ENCODE measurements at places on chromosomes 16 and 17.

- no peaks in the 10 kb centered on the region for H3K36me3 ChIP-seq
- no peak overlapping the region for H3K27ac ChIP-seq
- DNase-seq: no peak
- H3K27me3 ChIP-seq: peaks cover 12% of the 10 kb centered on the region
- H3K4me1 ChIP-seq: no peaks in the 10 kb centered on the region
- no peak overlapping the region for H3K4me3 ChIP-seq
Measured at GRCh38 chr16:23704772-23705516, 8.1 kb downstream of the ERN2 start.

- peak overlapping the region; percentile 100 for H3K27ac ChIP-seq
- H3K4me3 ChIP-seq: peak overlapping the region; percentile 97
- H3K4me1 ChIP-seq: peaks cover 64% of the 10 kb centered on the region
- H3K27me3 ChIP-seq: no peaks in the 10 kb centered on the region
- H3K36me3 ChIP-seq: peaks cover 63% of the 10 kb centered on the region
Measured at GRCh38 chr17:45223539-45224528, 2.1 kb downstream of the FMNL1 start.

- H3K36me3 ChIP-seq: peaks cover 5% of the 10 kb centered on the region
- H3K4me1 ChIP-seq: peaks cover 8% of the 10 kb centered on the region
- no peak overlapping the region for H3K27ac ChIP-seq
- H3K27me3 ChIP-seq: no peaks in the 10 kb centered on the region
Measured at GRCh38 chr17:40086150-40087044, 14.0 kb downstream of the NR1D1 start.

- peaks cover 11% of the 10 kb centered on the region for H3K36me3 ChIP-seq
- H3K4me1 ChIP-seq: peaks cover 18% of the 10 kb centered on the region
- H3K27ac ChIP-seq: no peak overlapping the region
- H3K4me3 ChIP-seq: no peak overlapping the region
- DNase-seq: no peak
- H3K27me3 ChIP-seq: no peaks in the 10 kb centered on the region
Measured at GRCh38 chr17:2137342-2138098, 82.6 kb downstream of the HIC1 start.

DNA sequence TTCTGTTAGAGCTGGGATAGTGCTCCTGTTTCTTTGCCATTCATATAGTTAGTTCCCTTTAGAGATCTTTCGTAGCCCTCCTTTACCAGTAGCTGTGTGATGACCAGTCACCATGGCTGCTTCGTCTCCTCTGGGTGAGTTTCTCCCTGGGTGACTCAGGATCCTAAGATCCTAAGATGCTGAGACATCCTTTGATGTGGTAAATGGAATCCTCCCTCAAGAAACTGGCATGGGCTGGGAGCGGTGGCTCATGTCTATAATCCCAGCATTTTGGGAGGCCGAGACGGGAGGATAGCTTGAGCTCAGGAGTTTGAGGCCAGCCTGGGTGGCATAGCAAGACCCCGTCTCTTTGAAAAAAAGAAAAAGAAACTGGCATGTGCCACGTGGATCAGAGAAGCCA is 5.9 kb downstream of the PHAF1 start:
- H3K4me1 ChIP-seq: peaks cover 23% of the 10 kb centered on the region
- H3K36me3 ChIP-seq: peaks cover 14% of the 10 kb centered on the region
- H3K27me3 ChIP-seq: no peaks in the 10 kb centered on the region
- H3K27ac ChIP-seq: no peak overlapping the region
- DNase-seq: no peak
- H3K4me3 ChIP-seq: no peak overlapping the region

All from activated CD4-positive, alpha-beta T cell treated with anti-CD3 and anti-CD28 coated beads, Interleukin-2, amount 10 ng/mL, durations not matched to agents 7 days and 5 days (primary cell).